Stimulated activated CD8-positive, alpha-beta memory T cell treated with anti-CD3 and anti-CD28 coated beads, Interleukin-15, amount 100 ng/mL, for 1 hour (primary cell): ENCODE measurements at places on chromosomes 5 and 9.

DNA sequence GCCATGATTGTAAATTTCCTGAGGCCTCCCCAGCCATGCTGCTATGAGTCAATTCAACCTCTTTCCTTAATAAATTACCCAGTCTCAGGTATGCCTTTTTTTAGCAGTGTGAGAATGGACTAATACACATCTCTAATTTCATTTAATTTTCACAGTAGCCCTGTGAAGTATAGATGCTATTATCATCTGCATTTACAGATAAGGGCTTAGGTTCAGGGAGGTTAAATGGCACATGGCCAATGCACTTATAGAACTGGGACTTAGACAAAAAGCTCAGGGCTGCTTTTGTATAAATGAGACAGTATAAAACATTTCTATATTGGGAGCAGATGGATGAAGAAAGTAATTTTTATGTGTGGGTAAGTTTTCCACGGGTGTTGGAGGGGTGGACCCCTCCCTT is 62.9 kb upstream of the PANK3 start:
- no peak for DNase-seq

DNA sequence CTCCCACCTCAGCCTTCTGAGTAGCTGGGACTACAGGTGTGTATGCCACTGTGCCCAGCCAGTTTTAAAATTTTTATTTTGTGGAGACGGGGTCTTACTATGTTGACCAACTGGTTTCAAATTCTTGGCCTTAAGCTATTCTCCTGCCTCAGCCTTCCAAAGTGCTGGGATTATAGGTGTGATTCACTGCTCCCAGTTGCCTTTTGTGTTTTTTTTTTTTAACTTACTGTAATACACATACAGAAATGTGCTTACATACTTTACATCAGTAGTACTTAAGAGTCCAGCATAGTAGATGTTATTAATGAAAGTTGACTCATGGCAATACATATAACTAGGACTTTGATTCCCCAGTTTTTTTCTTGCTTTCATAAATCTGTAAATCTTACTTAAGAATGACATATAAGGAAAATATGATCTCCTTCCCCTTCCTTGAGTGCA is 4.7 kb downstream of the MAN2A1 start:
- no peak for DNase-seq

DNA sequence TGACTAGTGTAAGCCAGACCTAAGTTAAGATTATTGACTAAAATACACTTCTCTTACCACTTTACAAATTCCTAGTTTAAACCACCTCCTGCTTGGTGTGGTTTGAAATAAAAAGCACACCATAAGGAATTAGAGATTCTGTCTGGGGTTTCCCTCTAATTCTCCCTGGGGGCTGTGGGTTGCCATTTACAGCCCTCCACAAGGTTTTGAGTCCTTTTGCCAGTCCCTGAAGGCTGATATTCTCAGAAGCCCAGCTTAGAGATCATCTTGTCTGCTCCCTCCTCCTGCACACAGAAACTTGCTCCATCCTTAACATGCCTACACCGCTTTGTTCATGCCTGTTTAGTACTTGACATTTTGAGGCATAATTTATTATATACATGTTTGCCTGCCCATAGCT is 7.2 kb upstream of the LMNB1 start:
- DNase-seq = no peak

- DNase-seq = no peak
Measured at GRCh38 chr9:124894741-124895170, 32.8 kb downstream of the ARPC5L start.

DNA sequence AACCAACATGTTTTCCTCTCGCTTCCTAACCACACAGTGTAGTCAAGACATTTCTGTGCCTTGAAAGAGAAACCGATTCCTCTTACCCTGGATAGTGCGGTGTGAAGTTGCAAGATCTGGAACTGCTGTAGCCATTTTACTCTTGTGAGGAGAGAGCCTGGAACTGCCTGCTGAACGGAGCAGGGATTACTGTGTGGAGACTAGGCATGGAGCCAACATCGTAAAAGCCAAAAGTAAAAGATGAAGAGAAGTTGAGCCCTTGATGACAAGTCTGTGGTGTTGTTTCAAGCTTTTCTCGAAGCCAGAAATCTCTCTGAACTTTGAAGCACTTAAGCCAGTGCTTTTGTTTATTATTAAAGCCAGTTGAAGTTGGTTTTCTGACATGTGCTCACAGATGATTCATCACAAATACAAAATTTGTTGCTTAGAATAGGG is 110.1 kb upstream of the GRIN3A start:
- DNase-seq = no peak

- DNase-seq = no peak
Measured at GRCh38 chr9:23582836-23583235, 243.2 kb downstream of the ELAVL2 start.

DNA sequence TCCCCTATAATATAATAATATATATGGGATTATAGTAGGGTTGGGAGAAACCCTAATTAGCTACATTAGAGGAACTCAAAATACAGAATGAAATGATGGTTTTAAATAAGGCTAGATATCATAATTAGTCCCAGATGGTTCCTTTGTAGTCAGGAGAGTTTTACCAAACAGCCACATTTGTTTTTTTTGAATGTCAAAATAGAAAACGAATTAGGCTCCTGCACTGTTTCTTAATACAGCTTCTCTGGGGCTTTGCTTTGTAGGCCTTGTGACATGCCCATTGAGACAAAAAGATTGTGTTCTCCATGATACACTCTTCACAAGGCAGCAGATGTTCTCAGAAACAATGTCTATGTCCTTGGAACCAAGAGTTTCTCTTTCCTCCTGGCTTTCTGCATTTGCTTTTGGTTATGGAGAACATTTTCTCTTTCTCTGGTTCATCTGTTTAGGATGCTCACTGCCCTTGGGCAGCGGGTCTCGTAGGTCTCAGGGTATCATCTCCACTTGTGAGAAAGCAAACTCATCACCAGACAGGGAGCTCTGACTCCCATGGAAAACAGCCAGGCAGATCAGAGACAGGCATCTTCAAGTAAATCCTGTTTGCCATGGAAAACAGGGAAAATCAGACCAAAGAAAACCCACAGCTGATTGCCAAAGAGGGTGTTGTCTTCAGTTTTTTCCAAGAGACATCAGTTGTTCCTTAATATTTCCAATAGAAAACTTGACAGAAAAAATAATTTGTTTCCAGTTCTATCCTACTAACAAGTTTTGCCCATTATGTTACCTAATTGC is 54.1 kb upstream of the RPS23 start:
- DNase-seq = no peak

GRCh38 chr5:175124821-175125220 is 319.2 kb downstream of the DRD1 start:
- DNase-seq = no peak

DNA sequence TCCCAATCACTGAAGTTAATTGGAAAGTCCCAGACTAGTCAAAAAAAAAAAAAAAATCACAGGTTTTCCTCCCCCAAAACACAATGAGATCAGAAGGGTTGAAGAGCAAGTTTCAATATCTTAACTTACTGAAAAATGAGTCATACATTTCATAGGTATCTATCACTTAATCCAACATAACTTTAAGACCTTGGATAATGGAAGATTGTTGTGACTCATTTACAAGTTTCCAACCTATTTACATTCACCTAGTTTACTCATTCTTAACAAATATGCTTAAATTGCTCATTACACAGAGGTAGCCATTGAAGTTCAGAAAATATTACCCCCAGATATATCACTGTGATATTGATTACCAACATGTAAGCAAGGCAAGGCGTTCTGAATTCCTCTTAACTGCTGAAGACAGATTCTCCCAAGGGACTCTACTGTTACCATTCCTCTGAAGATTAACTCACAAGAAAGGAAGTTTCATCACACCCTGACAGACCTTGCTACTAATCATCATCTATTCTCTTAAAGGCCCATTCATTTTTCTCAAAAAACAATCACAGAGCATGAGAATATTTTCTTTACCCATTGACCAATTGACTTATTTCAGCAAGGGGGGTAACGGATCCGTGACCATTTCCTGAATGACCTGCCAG is 563.8 kb downstream of the TLE1 start:
- no peak for DNase-seq

DNA sequence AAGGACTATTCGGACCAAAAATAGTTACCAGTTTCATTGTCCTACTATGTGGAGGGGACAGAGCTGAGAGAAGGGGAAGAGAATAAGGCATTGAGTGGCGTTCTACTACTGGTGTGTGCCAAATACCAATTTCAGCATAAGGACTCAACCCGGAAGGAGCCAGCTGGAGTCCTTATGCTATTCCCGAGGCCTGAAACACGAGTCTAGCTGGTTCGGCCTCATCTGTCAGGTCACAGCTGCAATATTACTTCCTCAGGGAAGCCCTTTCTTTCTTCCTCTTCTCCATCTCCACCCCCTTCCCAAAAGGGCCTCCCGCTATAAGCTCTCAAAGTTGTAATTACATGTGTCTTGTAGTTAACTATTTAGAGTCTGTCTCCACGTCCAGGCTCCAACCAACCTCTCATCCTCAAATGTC is 20.5 kb upstream of the FER start:
- DNase-seq = no peak

DNA sequence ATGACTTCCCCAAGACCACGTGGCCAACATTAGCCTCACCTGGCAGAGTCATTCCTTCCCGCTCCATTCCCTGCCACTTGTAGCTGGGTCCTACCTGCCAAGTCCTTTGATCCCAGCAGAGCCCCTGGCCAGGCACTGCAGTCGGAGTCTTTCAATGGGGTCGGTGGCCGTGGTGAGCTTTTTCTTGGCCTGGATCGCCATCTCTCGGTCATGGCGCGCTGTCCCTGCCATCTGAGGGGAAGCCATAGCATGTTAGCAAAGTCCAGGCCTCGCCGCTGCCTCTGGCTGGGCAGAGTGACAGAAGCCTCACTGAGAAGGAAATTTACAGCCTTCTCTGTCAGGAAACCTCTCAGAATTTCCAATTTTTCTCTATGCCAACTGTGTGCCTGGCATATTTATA is 17.5 kb downstream of the CAPSL start:
- DNase-seq = no peak

- no peak for DNase-seq
Measured at GRCh38 chr9:82234160-82234943, 245.8 kb downstream of the SPATA31D1 start.

DNA sequence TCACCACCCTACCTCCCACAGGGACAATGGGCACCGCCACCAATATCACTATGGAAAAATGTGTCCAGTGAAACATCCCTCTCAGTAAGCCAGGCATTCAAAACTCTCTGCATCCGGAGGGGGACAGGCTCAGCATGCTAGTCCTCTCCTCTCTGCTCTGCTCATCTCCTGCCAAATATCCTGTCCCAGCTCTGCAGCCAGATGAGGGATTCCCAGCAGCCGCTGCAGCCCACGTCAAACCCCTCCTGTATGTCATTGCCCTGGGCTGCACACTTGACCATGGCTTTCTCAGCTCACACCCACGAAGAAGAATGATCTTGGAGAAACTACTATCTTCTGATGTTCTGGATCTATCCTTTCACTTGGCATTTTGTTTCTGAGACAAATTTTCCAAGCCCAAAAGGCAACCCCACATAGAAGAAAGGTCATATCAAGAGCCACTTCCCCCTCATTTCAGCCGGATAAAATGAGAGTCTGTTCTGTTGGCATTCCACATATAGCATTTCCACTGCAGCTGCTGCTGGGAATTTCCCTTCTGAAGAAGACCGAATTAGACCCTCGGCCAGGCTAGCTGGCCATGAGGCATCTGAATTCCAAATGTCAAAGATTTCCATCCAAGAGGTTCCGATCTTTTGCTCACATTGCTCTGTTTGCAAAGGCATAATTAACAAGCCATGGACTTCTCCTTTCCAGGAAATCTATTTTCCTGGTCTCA is 338.0 kb downstream of the ACTL7B start:
- no peak for DNase-seq

DNA sequence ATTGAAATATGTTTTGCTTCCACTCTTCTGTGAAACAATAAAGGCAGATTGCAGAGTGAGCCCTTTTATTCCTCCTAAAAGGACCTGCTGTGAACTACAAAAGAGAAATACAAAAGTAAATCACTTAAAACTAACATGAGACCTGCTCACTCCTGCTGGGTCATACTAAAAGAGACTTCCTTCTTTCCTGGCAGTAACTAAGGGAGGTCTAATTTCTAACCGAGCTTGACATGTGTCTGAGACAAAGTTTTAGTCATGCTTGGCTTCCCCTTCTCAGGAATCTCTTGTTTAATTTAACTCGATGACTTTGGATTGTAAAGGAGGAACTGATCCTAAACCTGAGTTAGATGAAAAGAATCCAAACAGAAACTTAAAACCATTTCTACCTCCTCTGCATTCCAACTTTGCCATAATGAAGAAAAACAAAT is 86.4 kb upstream of the CDH6 start:
- DNase-seq = no peak

GRCh38 chr9:88433583-88434255 is 45.5 kb downstream of the SPIN1 start:
- no peak for DNase-seq

DNA sequence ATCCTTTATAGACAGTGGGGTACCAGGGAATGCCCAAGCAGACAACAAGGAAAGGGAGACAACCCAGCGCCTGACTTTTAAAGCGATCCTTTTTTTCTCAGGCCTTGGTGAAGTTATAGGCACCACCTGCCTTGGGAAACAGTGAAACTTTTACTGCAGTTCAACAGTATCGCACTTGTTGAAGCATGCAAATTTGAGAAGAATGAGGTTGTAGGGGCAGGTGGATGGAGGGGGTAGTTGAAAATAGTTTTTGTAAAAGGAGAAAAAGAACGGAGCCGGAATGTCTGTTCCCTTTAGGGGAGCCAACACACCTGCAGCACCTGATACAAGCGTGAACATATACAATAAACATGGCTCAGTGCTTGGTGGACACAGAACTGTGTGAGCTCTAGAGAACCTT is 190.2 kb upstream of the NR3C1 start:
- DNase-seq = no peak

- no peak for DNase-seq
Measured at GRCh38 chr5:113989278-113989912, 372.5 kb upstream of the KCNN2 start.

DNA sequence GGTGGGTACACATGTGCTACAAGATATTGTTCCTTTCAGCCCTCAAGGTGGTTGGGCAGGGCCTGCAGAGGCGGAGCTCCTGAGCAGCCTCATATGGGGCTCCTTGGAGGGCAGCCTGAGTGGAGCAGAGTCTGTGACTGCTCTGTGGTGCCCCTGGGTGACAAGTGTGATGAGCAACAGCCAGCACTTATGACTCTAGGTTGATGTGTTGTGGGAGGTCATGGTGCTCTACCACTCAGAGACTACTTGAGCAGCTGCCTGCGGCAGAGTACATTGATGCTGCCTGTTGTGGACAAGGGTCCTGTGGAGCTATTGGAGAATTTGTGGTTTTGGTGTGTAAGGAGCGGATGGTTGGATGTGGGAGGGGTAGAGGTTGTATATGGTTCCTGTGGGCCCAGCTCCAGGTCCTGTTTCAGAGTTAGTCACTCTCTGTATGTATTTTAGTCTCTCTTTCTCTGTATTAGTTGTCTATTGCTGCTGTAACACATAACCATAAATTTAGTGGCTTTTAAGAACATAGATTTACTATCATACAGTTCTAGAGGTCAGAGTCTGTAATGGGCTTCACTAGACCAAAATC is 141.3 kb downstream of the SREK1 start:
- no peak for DNase-seq

GRCh38 chr9:134374301-134375010 is 48.2 kb downstream of the RXRA start:
- DNase-seq = no peak
